NCI-H2029 (cell line): ENCODE measurements at places on chromosomes 13 and 19.

DNA sequence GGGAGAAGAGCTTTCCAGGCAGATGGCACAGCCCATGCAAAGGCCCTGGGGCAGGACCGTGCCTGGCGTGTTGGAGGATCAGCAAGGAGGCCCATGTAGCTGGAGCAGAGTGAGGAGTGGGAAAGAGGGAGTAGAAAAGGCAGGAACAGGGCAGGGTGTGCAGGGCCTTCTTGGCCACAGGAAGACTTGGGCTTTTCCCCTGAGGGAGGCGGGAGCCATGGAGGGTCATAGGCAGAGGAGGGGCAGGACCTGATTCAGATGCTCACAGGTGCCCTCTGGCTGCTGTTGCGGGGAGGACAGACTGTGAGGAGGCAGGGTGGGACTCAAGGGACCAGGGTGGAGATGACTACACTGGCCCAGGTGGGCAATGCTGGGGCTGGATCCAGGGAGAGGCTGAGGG is 13.8 kb upstream of the PTPRS start:
- no peak for DNase-seq

GRCh38 chr19:37987356-37988332 is 80.6 kb downstream of the SIPA1L3 start:
- DNase-seq, result no peak

- DNase-seq, result no peak
These were observed 4.9 kb downstream of the FXYD3 start for GRCh38 chr19:35120492-35120891.

- DNase-seq, result no peak
These were observed 494.3 kb downstream of the FOXO1 start for GRCh38 chr13:40172149-40172591.

GRCh38 chr19:1244693-1245451 is 3.3 kb downstream of the ATP5F1D start:
- no peak for DNase-seq

DNA sequence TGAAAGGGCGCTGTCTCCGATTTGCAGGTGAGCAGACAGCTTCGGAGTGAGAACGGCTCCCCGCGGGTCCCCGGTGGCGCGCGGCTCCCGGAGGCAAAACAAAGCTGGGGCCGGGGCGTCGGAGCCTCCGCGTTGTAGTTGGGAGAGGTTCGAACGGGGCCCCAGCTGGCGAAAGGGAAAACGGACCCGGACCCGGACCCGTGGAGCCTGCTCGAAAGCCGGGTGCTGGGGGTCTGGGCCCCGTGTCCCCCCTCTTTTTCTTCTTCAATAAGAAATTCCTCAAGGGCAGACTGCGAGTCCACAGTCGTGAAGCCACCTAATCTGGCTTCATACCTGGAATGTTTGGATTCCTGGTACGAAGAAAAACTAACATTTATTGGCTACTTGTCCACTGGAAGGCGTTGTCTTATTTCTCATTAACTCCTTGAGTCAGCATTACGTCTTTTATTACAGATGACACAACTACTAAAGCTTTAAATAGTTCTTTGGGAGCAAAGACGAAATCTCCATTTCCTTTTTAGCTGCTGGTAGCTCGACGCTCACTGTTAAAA is 632 bp upstream of the MTIF3 start:
- no peak for DNase-seq
